CD4-positive, CD25-positive, alpha-beta regulatory T cell (primary cell): ENCODE measurements at places on chromosomes 11 and 22.

- no peak overlapping the region for H3K27ac ChIP-seq
- H3K4me3 ChIP-seq = no peak overlapping the region
- H3K36me3 ChIP-seq = no peaks in the 10 kb centered on the region
- H3K4me1 ChIP-seq = no peaks in the 10 kb centered on the region
- H3K27me3 ChIP-seq = peaks cover 3% of the 10 kb centered on the region
- DNase-seq = peak; percentile 47
Measured at GRCh38 chr11:17439316-17439782, 37.3 kb downstream of the ABCC8 start.

DNA sequence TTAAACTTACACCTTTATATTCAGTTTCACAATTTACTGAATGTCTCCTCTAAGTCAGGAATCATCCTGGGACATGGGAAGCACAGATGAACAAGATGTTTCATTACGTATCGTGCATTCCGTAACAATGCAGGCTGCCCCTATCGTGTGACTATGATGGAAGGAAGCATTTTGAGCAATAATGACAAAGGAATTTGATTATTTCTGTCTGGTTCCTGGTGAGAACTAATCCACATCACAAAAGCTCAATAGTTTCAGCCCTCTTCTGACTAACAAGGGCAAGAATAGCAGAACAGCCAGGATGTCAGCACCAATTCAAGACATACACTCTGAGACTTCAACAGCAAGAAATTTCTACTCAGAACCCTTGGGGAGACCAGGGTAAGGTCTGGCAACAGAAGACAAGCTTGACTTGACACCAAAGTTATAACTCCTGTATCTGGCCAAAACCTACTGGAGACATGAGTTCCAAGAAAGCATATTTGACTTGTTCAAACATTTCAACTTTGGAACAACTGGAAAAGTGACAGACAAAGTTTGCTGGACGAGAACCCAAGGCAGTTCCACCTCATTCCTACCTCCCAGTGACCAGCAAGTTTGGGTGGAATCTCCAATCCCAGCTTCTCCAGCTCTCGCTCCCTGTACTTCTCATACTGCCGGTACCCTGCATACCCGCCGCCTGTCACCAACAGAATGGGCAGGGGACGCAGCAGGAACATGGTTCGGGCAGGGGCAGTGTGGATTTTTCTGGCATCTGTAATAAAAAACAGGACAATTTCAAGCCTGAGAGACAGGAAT lies 14.3 kb downstream of the PISD start:
- peaks cover 43% of the 10 kb centered on the region for H3K36me3 ChIP-seq
- no peak for DNase-seq
- H3K27me3 ChIP-seq = no peaks in the 10 kb centered on the region
- H3K27ac ChIP-seq = no peak overlapping the region

- H3K27ac ChIP-seq = no peak overlapping the region
- DNase-seq = no peak
- no peak overlapping the region for H3K4me3 ChIP-seq
- no peaks in the 10 kb centered on the region for H3K36me3 ChIP-seq
Measured at GRCh38 chr11:66741153-66741552, 12.1 kb upstream of the SPTBN2 start.

GRCh38 chr11:8268530-8269400 lies 5.1 kb upstream of the LMO1 start:
- H3K27me3 ChIP-seq = peaks cover 22% of the 10 kb centered on the region
- no peak overlapping the region for H3K27ac ChIP-seq
- no peaks in the 10 kb centered on the region for H3K36me3 ChIP-seq
- peaks cover 12% of the 10 kb centered on the region for H3K4me1 ChIP-seq

DNA sequence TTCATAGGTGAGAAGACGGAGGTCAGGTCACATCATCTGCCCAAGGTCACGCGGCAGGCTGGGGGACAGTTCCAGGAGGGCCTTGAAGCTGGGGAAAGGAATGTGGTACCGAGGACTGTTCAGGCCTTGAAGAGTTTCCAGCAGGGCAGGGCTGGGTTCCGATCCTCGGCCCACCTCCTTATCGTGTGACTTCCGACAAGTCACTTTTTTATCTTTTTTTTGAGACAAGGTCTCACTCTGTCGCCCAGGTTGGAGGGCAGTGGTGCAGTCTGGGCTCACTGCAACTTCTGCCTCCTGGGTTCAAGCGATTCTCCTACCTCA lies 623 bp downstream of the NDUFS8 start:
- peaks cover 5% of the 10 kb centered on the region for H3K36me3 ChIP-seq
- peak; percentile 59 for DNase-seq
- peak overlapping the region; percentile 80 for H3K4me3 ChIP-seq

GRCh38 chr11:19216709-19217374 lies 15.1 kb upstream of the CSRP3 start:
- no peak for DNase-seq
- no peak overlapping the region for H3K27ac ChIP-seq
- no peaks in the 10 kb centered on the region for H3K36me3 ChIP-seq
- H3K4me1 ChIP-seq = no peaks in the 10 kb centered on the region
- peaks cover 5% of the 10 kb centered on the region for H3K27me3 ChIP-seq

DNA sequence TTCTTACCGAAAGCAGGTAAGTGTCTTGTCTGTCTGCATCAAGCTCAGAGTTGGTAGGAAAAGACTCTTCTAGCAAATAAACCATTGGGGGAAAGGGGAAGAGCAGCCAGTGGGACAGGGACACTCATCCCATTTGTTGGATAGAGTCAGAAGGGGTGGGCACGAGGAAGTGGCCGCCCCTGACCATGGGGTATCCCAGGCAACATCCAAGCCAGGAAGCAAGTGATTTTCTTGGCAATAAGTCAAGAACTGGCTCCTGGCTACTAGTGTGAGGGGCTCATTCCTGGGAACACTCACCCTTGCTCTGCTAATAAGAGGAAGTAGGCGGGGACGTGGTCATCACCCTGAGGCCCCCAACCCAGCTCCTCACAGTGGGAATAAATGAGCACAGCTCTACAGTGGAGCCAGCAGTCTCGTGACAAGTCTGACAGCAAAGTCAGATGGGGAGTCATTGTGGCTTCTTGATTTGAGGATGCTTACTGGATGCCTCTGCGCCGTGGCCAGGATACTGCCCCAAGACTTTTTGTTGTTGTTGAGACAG lies 6.7 kb downstream of the SLC25A18 start:
- no peaks in the 10 kb centered on the region for H3K27me3 ChIP-seq
- H3K27ac ChIP-seq = no peak overlapping the region
- DNase-seq = no peak
- H3K4me1 ChIP-seq = no peaks in the 10 kb centered on the region
- H3K4me3 ChIP-seq = no peak overlapping the region
